ENCODE measurements at places on chromosomes 5 and 9.

- peak; percentile 72 for DNase-seq
Measured at GRCh38 chr5:135243556-135244285, 155.3 kb downstream of the MACROH2A1 start.

GRCh38 chr9:37944266-37944650 is 40.3 kb upstream of the SLC25A51 start:
- no peak for DNase-seq

- no peak for DNase-seq
Measured at GRCh38 chr9:34047864-34048726, 592 bp downstream of the UBAP2 start.

GRCh38 chr9:132426639-132427414 is 16.8 kb downstream of the CFAP77 start:
- no peak for DNase-seq

DNA sequence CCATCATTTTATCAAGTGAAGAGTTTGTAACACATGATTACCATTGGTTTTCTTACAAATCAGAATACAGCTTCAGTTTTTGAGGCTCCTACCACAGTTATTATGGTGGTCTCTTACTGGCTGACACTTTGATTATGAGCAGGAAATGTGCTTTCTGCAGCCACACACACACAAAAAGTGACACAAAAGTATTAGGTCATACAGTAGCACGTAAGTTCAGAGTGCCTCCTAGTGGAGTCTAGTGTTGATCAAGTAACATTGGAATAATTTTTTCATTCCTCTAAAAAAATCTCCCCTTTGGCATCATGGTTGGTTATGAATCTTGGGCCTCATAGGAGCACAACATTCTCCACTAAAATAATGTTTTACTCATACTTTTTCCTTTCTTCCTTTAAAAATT is 37.6 kb downstream of the PAM start:
- no peak for DNase-seq

DNA sequence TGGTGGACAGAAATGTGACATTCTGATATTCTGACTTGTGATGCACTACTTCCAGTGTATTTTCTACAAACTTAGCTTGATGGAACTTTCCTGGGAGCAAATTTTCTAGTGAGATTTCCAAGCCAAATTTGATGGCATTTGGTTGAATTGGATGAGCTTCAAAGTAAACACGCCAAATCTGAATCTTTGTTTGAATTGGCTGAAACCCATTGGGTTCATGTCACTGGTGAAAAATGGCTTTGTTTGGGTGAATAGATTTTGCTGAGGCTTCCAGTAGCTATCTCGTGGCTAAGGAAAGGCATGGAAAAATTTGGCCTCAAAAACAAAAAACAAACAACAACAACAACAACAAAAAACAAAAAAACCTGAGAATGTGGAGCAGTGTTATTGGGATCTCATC is 271.1 kb upstream of the RPS23 start:
- DNase-seq = no peak

GRCh38 chr5:38607396-38607795 is 51.0 kb upstream of the LIFR start:
- no peak for DNase-seq

DNA sequence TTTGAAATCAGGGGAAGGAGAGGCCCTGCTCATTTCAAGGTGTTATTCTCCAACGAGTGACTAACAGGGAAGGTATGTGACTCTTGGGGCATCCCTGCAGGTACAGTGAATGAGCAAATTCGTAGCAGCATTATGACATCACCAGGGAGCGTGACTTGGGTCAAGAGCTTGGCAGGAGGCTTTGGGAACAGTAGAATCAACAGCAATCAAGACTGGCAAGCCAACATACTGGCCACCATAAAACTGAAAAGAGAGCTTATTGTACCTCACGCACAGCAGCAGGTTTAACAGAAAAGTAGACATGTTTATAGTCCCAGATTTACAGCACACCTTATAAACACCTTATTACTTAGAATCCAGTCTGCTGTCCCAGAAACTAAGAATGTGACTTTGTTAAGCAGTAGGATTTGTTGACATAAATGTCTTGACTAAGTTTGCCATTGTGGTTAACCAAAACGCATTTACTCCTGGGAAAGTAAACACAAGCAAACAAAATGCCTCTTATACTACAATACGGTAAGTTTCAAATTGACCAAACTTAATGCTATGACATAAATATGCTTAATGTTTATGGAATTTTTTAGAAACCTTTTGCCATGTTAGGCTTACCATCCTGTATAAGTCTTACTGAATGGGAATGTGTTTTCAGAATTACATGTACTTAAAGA is 297.8 kb downstream of the NPR3 start:
- no peak for DNase-seq

DNA sequence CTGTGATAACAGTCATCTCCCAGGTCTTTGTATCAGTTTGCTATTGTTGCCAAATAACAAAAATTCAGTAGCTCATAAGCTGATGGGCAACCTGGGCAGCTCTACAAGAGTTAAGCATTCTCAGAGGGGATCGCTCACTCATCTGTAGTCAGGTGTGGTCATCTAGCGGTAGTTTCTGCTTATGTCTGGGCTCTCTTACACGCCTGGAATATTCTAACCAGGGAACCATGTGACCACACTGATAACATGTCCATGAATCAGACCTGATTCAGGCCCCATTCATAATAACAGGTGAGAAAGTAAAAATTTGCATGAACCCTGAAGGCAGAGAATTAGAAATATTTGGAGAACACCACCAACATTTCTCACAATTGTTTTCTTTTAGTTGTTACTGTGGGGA is 576.1 kb downstream of the SLCO4C1 start:
- no peak for DNase-seq

- DNase-seq = no peak
Measured at GRCh38 chr5:98425640-98426039, 347.8 kb upstream of the RGMB start.

DNA sequence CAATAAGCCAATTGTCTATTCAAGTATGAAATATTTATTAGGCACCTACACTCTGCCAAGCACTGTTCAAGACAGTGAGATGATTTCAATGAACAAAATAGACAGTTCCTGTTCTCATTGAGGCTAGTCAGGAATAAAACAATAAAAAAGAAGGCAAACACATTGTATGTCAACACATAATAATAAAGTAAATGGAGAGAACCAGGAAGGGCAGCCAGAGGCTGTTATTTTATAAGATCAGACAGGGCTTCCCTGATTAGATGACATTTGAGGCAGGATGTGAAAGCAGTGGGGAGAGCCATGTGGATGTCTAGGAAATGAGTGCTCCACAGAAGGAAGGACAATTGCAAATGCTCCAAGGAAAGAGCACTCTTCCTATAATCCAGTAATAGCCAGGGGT is 2371.1 kb downstream of the MAT2B start:
- no peak for DNase-seq

DNA sequence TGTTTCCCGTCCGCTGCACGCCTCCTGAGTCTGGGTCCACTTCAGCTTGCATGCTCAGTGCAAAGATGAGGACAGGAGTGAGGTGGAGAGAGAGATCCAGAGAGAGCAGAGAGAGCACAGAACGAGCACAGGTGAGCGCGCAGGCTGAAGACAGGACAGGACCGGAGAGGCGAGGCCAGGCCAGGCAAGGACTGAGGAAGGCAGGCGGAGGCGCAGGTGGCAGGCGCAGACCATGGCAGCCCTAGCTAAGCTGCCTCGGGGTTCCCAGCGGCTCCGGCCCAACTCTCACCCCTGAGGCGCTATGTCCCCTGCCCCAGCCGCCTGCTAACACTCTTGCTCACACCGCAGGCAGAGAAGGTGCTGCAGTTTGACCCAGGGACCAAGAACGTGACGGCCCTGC is 9.7 kb downstream of the GRIN1 start:
- no peak for DNase-seq

DNA sequence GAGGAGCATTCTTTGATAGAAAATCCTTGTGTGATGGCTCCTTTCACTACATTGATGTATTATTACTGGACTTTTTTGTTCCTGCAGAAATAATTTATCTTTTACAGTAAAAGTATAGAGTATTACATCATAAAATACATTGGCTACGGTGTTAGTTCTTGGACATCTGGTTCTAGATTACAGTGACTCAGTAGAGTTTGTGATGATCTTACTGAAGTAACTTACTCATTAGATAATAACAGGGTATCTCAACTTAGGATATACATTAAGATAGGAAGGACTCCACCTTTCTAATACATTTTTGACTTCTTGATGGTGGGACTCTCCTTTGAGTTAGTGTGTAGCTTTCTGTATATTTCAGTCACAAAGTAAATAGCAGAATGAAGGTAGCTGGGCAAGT is 59.1 kb downstream of the ZNF462 start:
- no peak for DNase-seq

GRCh38 chr5:167861129-167861927 is 430.1 kb upstream of the WWC1 start:
- peak; percentile 16 for DNase-seq

GRCh38 chr5:156824800-156825199 is 25.3 kb upstream of the PPP1R2B start:
- DNase-seq = peak; percentile 31

- no peak for DNase-seq
Measured at GRCh38 chr5:145976431-145977155, 40.2 kb downstream of the SH3RF2 start.

GRCh38 chr9:93057703-93058354 is 672 bp upstream of the SUSD3 start:
- DNase-seq = no peak

GRCh38 chr9:134004881-134005280 is 12.8 kb upstream of the VAV2 start:
- no peak for DNase-seq

DNA sequence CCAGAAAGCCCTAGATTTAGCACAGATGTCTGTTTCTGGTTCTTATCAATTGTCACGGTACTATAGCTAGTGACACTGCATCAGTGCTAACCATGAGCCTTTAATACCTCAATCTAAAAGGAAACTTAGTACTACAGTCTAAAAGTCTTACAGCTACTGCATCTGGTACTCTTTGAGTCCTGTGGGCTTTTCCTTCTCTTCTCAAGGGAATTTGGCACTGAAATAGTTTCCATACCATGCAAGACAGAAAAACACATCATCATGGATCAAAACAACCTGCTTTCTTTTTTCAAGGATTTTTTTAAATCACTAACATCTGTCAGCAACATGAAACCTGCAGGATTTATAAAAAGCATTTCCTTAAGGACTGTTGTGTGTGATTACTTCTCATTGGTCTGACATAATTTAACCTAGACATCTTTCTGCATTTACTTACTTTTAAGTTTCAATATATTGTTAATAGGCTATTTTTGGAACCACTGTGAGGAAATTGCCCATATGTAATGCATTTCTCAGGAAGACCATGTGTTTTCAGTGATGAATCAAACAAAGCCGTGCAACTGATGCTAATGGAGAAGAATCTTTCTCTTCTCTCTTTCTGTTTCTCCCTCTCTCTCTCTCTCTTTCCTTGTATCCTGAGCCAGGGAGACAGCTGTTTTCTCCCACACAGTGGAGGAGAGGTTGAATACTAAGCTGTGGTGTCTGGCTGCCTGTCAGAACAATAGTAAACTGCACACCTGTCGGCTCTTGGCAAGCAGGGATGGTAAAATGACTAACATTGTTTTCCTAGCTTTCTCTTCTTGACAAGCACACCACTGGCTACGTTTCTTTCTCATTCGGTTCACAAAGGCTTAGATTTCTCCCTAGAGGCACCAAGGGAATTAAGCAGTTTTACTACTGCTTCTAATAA is 273.4 kb downstream of the CSNK1G3 start:
- peak; percentile 10 for DNase-seq

DNA sequence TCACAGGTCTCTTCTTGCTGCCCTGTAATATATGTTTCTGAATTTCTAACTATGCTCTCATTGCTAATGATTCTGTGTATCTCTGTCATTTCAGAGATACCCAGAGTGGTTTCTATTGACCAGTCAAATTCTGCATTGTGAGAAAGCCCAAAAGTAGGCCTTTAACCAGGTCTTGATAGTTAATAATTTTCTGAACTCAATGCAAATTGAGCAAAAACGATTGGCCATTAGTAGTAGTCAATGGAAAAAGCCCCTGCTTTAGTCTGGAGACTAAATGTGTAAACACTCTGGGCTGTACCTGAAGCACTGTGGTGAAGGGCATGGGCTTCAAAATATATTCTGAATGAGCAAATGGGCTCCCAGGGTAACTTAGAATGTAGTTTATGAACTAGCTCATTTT is 307.6 kb downstream of the ARL15 start:
- no peak for DNase-seq

DNA sequence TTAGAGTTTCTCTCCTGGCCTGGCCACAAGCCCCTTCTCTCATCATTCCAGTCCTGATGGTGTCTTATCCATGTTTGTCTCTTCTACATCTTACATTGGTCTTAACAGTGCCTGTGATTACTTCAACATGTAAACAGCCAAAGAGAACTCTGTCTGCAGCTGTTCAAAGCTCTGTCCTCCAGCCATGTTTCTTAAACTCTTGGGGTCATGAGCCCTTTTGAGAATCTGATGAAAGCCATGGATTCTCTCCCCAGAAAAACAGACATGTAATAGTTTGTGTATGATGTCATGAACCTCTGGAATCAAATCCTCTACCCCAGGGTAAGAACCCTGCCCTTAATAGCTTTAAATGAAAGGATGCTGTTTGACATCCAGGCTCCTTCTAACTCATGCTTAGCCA is 30.1 kb downstream of the MAMDC2 start:
- DNase-seq = no peak

DNA sequence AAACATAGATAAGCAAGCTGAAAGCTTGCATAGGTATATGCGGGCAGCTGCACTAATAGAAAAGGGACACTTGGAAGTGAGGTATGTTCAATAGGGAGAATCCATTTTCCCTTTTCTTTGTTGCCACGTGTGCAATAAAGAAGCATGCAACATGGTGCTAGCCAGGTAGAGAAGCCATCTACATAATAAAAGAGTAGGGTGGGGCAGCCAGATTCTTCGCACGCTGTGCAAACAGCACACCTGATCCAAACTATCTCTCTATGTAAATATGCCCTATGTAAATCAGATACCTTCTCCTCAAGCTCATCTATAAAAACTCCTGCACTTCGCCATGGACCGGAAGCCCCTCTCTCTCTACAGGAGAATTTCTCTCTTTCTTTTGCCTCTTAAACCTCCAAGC is 91.9 kb upstream of the C9orf72 start:
- no peak for DNase-seq

DNA sequence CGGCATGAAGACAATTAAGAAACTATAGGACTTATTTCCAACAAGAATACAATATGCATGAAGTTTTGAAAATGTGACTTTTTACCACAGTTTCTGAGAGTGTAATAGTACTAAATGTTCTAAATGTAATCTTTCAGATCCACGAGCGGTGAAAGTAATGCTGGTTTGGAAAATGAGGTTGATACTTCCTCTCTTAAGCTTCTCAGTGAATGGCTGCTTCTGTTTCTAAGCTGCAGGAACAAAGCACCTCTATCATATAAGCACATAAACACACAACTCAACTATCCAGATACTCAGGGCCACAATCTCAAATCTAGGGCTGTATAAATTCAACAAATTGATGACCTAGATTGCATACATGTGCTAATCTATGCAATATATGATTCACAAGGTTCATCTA is 78.3 kb downstream of the LIFR start:
- DNase-seq = no peak

- DNase-seq = no peak
Measured at GRCh38 chr9:134630861-134631260, 10.7 kb upstream of the COL5A1 start.

Data from right lung (tissue), 10 donors.